ENCODE measurements at places on chromosomes 12 and 14.

GRCh38 chr14:105474483-105475268, at the start of gene CRIP2:
CRIP2 (plus strand) TSS chr14:105474821; CDS start chr14:105474863, 42 bp downstream.
- peak; percentile 62 for DNase-seq

DNA sequence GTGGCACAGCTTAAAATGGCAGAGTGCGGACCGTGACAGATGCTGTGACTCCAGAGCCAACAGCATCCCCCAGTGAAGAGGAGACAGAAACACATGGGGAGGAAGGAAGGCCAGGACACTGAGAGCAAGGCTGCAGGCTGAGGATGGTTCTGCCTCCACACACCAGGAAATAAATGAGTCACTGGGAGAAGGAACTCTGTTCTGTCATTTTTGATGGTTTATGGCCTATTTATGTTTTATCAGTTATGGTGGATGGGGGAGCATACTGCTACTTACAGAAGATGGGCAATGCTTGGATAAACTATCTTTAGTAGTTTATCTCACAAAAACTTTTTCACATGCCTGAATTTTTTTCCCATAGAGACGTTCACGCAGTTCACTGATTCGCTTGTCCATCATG, 33.8 kb downstream of the ZFYVE21 start:
- no peak for DNase-seq

- no peak for DNase-seq
Measured at GRCh38 chr12:53759261-53759660, 7.5 kb upstream of the CISTR start.

GRCh38 chr12:126926023-126926594, 1340.9 kb upstream of the TMEM132C start:
- DNase-seq, result no peak

- no peak for DNase-seq
Measured at GRCh38 chr14:64927031-64927430, 12.8 kb downstream of the CHURC1 start.

All from GM23338 (cell line).